NCI-H187 (cell line): ENCODE measurements at places on chromosomes 2 and 18.

DNA sequence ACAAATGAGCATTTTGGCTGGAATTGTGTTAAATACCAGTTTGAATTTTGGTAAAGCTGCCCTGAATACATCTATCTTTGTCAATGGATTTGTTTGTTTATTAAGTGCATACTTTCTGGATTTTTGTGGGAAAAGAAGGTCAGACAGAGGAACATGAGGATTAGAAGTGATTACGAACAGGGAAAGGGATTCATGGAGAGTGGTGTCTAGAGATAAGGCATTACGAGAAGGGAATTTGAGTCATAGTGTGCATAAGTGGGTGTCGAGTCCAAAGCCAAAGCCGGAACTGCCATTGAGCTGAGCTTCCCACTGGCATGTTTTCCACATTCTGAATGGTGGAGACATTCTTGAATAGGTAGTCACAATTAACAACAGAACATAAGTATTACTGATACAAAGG is 68.9 kb upstream of the EFEMP1 start:
- DNase-seq, result no peak

GRCh38 chr18:68985172-68985820 is 187.4 kb downstream of the CCDC102B start:
- no peak for DNase-seq

- no peak for DNase-seq
These were observed 434.9 kb upstream of the MYT1L start for GRCh38 chr2:2765839-2766495.

DNA sequence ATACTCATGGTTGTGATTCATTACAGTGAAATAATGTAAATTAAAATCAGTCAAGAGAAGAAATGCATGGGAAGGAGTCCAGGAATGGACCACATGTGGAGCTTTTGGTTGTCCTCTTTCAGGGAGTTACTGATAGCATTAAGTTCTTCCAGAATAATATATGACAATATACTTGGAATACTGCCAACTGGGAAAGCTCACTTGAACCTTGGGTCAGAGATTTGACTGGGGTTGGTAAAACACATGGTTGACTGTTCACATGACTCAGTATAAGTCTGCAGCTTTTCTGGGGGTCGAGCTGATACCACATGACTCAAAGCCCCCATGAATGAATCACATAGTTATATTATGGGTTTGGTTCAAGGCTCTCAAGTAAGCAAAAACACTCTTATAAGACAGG is 1109.0 kb upstream of the CHAC2 start:
- no peak for DNase-seq

GRCh38 chr18:74316257-74317170 is 875 bp downstream of the C18orf63 start:
- no peak for DNase-seq

DNA sequence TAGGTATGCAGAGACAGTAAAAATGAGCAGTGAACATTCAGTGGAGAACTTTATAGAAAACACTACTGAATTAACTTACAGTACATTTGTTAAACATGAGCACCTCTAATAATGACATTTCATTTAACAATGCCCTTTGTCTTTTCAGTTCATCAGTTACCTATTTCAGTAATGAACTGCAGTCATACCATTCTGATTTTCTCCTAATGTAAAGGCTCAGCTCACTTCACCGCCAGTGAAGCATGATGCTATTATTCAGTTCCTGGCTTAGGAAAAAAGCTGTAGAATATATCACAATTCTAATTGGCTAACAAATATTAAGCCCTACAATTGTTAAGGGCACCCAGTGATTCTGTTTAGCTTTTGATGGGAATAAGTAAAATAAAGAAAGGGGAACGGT is 37.1 kb upstream of the CCDC93 start:
- DNase-seq, result no peak

DNA sequence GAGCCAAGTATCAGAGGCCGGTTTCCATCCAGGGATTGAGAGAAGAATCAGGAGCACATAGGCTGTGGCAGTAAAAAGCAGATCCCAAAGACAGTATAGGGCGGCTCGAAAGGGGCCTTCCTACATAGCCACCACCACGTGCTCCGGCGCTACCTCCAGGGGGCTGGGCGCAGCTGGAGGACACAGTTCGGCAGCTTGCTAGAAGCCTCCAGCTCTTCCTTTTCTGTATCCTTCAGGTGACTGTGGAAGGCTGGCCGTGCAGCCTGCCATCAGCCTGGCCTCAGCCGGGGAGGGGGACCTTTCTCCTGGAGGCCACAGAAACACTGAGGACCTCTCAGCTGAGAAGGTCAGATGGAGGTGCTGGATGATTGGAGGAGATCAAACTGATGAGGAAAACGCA is 183.6 kb upstream of the GLI2 start:
- no peak for DNase-seq

GRCh38 chr18:47215554-47216138 is 35.8 kb downstream of the SKOR2 start:
- DNase-seq, result no peak

GRCh38 chr18:58402247-58402646 is 226.6 kb downstream of the ALPK2 start:
- peak; percentile 63 for DNase-seq
